ENCODE measurements at places on chromosomes 12 and 14. TPM values are rescaled to one million over a fixed set of nuclear protein-coding genes. Genes with fewer than 3 reads are reported as not detected.

Gene NRDE2
- total RNA-seq: 11.8 TPM

Gene CMKLR1
- 6.4 TPM for total RNA-seq

Gene KRT74
- not detected for total RNA-seq

Gene FAM181A
- not detected for total RNA-seq

Gene METTL1
- total RNA-seq: 7.5 TPM

Measured in left ventricle myocardium superior (tissue), 1 donor.